ENCODE measurements at places on chromosomes 12 and 14.

- no peak for DNase-seq
These were observed 9.7 kb downstream of the MOK start for GRCh38 chr14:102295270-102295669.

DNA sequence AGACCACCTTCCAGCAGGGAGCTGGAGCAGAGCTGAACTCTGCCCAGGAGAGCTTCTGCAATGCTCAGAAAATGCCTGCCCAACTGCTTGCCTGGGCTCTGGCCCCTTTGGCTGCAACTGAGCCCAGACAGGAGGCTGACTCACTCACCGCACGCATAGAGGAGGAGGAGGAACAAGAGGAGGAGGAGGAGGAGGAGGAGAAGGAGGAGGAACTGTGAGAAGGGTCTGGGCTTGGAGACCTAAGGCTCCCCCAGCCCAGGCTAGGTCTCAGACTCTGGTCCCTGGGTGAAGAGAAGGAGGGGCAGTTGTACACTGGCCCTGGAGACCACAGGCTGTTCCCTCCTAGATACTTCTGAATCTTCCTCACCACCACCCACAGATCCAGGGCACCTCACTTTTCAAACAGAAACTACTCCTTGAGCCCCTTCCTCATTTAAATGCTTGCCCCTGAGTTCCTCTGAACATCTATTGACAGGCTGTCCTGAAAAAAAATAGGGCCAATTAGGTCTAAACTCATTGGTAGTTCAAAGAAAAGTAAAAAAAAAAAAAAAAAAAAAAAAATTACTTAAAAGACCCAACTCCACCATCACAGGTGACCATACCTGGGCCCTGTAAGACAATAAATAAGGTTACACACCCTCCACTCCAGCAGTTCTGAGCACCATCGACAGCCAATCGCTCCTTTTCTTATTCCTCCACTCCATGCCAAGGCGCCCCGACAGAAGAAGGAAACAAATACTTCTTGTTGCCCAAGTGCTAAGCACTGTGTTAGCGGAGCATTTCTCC, 674 bp downstream of the VDR start:
- DNase-seq, result no peak

- DNase-seq, result no peak
These were observed 4.2 kb upstream of the GLRX5 start for GRCh38 chr14:95530473-95531276.

DNA sequence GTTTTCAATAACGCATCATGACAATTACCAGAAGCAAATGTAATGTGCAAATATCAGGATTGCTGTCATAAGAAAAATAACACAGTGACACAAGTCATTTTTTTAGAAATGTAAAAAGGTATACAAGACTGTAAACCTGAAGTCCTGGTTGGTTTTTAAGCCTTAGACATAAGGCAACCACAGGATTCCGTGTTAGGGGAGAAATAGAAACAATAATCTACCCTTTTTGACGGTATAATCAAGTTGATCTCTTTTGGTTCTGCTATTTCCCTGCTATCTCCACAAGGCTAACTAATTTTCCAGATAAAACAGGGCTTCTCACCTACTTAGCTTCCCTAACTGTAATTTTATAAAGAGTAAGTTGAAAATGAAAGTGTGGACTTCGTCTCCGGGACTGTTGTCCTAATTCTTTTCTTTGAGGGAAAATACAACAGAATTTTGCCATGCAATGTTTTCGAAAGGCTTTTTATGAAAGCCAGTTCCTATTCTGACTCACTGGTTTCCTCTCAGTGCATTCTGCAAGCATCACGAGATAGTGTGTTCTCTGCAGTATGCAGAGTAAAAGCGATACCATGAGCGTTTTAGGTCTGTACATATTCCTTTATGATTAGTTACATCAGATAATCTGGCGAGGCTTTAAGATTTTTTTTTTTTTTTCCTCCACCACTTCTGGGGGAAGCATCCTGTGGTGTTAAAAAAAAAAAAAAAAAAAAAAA, 10.6 kb downstream of the MYO1H start:
- DNase-seq, result no peak

Data from right kidney (tissue), 9 donors.